ENCODE measurements at places on chromosomes 2 and 18.

DNA sequence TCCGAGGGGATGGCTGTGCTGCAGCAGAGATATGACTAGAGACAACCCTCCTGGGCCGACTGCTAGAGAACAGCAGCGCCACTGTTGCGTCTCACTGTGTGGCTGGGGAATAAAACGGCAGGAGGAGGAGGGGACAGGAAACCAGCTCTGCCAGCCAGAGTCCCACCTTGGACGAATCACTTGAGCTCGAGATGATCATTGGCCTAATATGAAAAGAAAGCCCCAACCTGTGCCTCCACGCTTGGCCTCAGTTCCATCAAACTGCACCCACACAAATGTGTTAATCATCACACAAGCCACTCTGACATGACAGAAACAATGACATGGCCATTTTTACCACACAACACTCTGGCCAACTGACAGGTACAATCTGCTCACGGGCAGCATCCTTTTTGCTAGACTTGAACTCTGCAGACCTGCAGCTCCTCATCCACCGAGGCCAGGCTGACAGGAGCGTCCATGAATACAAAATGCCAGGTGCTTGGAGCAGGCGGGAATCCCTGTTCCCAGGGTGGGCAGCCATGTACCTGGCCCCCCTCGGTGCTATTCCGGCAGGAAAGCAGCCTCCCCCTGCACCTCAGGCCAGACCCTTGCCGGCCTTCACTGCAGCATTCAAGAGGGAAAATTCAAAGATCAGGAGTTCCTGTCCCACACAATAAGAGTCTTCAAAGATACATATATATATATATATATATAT is 52.3 kb downstream of the PARD6G start:
- DNase-seq, result no peak

- no peak for DNase-seq
Observed at GRCh38 chr2:217279556-217279955, 419.7 kb upstream of the TNP1 start.

DNA sequence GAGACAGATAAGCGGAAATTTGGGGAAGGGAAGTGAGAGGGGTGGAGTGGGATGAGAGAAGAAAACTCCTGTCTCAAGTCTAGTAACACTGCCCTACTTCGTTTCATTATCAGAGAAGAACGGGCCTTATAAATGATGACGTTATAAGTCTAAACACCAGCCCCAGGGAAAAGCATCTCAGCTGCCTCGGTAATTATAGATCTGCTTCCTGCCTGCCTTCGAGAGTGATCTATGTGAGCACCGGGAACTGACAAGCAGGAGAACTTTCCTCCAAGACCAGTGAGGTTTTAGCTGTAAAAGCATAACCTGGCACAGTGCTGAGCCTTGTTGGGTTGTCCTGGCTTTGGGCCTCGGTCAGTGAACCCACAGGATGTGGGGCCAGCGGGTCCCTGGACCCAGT is 227.9 kb upstream of the SIX2 start:
- no peak for DNase-seq

DNA sequence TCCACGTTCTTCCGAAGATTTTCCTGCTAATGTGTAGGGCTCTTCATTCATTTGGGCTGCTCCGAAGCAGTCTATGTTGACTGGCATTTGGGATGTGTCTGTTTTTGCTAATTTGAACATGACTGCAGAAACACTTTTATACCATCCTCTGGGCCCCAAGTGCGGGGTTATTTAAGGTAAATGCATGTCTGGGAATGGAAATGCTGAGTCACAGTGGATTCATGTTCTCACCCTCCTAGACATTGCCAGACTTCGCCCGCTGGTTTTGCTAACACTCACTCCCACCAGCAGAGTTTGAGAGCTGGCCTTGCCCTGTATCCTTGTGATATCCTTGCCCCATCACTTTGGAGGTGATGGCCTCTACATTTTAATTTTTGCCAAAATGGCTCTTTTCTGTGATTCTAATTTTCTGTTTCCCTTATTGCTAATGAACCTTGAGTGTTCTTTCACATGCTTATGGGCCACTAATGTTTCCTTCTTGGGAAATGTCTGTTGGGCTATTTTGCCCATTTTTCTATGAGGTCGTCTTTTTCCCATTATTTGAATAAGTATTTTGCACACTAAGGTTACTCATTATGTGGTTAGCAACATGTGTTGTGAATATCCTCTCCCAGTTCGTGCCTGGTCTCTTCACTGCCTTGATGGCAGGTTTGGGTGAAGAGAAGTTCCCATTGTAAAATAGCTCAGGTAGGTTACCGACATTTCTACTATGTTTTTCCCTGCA is 204.1 kb downstream of the GLI2 start:
- no peak for DNase-seq

DNA sequence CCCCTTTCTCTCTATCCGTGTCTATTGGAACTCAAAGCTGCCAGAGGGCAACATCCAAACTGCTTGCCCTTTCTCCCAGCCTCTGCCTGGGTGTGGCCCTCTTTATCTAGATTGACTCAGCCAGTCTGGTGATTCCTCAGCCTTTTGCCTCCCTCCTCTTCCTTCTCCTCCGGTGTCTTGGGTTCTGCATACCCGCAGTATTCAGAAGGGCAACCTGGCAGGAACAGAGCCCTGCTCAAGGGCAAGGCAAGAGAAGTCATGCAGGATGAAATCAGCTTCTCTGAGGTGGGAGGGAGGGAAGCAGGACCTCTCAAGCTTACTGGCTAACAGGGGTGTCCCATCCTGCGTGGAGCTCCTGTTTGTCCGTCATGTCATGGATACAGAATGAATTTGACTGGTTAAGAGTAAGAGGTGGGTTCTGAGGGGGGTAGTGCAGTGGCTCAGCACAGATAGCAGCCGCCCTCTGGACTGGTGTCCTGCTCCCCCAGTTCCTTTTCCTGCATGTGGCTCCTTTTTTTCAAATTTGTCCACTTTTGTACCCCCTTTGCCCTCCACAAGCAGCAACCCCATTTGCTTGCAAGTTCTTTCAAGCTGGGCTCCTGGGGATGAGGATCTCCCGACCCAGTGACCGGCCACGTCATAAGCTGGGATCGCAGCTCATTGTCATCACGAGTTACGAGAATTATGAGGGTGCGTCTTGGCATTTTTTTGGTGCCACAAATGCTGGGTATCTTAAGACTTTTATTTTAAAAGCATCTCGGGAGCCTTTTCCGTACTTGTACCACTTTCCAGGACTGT is 154.1 kb downstream of the FHOD3 start:
- no peak for DNase-seq

GRCh38 chr18:46915800-46916550 is 1.3 kb downstream of the PIAS2 start:
- DNase-seq, result no peak

- no peak for DNase-seq
Observed at GRCh38 chr18:56861244-56861643, 210.1 kb downstream of the WDR7 start.

GRCh38 chr18:47689371-47689770 is 241.1 kb downstream of the SMAD2 start:
- DNase-seq, result no peak

- no peak for DNase-seq
Observed at GRCh38 chr2:234243871-234244565, 193.5 kb downstream of the SPP2 start.

DNA sequence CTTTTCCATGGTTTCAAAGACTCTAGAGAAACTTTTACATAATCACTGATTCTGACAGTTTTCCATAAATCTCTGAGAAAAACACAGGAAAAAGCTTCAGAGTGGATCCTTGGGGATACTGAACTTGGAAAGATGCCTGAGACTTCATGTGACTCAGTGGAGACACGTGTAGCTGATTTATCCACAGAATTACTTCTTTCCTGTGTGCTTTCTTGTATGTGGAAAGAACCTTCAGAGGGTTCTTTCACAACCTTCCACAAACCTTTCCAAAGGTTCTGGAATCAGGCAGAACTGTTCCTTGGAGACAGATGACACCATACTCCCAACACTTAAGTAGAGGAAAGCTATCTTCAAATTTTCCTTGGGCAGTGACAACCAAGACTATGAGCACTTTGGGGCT is 207.2 kb downstream of the RND3 start:
- DNase-seq, result no peak

DNA sequence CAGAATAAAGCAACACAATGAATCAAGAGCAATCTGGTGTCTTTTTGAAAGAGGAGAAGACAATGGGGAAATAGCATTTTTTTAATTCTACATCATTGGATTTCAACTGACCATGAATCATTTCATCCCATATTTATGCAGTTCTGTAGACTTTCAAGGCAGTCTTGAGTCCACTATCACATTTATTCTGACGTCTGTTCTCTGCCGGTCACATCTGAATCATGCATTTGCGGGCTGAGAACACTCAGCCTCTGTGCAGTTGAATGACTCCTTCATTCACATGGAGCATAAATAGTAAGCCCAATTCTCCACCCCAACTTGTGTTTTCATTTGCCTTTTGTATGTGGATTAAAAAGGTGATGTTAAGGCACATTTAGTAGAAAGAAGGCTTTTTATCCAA is 128.2 kb downstream of the AKAIN1 start:
- no peak for DNase-seq

DNA sequence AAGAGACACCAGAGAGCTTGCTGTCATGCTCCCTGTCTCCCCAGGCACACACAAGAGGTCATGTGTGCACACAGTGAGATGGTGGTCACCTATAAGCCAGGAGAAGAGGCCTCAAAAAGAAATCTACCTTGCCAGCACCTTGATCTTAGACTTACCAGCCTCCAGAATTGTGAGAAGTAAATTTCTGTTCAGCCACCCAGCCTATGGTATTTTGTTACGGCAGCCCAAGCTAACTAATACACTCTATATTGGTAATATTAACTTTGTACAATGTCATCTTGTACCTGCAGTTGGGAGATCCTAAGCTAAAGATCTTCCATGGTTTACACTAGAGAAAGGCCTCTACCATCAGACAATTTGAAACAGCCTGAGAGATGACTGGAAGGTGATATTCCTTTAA is 21.2 kb downstream of the RTN4 start:
- no peak for DNase-seq

GRCh38 chr2:170817093-170818035 is 677 bp downstream of the GAD1 start:
- DNase-seq, result no peak

GRCh38 chr2:44155666-44156446 is 12.8 kb upstream of the PPM1B start:
- no peak for DNase-seq

DNA sequence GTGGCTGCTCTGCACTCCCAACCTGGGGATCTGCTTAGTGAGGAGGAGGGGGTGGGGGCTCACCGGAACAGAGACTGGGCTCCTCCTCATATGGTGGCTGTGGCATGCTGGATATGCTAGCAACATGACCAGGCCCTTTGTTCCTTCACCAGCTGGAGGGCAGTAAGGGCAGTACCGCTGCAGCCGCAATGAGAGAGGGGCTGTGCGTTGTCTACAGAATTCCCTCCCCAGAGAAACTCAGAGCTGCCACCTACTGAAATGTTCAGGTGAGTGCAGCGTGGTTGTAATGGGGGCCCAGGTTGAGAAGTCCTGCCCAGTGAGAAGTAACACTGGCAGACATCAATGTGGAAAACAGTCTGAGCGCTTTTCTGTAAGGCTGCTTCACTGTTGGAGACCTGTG is 1211.9 kb upstream of the NXPH2 start:
- no peak for DNase-seq

- DNase-seq, result no peak
Observed at GRCh38 chr18:22293417-22293816, 124.0 kb downstream of the GATA6 start.

DNA sequence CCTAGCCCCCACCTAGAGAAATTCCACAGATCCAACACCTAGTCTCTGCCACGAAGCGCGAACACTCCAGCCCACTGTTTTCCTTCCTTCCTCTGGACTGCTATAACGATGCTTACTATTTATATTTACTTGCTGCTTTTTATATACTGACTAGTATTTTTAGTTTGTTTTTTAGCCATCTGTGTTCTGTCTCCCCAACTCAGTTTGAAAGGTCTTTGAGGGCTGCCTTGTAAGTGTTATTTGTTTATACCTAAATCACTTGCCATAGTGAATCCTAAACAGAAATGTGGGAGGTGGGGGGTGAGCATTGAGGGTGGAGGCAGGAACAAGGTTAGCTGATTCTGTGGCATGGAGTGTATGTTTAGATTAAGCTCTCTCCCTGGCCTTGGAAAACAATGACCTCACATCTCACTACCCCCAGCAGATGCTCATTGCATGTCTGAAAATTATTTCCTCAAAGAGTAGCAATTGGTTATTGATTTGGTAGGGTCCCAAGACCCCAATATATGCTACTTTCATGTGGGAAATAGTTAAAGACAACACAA is 1.1 kb upstream of the NCKAP5 start:
- DNase-seq, result no peak

DNA sequence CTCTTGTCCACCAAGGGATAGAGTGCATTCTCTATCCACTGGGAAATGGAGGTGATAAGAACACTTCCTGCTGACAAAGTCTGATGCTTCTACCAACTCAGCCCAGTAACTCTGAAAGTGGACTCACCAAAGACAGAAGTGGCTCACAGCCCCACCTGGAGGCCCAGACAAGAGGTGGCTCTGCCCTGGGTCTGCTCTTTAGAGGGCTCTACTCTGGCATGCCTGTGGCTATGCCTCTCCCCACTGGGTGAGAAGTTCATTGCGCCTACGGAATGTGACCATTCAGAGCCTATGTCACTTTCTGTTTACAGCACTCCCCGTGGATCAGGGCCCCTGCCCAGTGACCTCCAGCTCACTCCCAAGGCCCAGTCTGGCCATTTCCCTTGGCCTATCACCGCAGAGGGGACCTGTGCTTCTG is 13.5 kb upstream of the XDH start:
- no peak for DNase-seq

GRCh38 chr2:238789317-238789806 is 58.5 kb upstream of the TWIST2 start:
- no peak for DNase-seq

GRCh38 chr2:136149011-136149410 is 31.1 kb upstream of the CXCR4 start:
- no peak for DNase-seq

DNA sequence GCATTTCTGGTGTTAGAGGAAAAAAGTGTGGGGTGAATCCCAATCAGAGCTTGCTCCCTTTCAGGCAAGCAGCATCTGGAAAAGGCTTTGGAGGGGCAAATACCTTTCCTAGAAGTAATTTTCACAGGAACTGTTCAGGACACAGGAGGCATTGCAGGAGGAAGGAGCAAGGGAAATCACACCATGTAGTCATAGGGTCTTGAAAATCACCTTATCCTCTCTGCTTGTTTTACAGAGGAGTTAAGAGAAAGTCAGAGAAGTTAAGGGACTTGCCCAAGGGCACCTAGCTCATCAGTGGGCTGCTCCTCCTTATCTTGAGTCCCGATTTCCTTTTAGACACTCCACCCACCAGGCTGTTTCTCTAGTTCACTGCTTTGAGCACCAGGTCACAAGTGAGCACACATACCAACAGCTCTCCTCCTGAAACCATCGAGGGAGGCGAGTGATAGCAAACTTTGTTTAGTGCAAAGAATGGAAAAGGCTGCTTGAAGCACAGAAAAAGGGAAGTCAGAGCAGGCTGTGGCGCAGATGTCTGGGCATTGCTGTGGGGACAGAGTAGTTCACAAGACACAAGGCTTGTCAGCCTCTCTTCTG is 89.2 kb upstream of the CXCR4 start:
- no peak for DNase-seq

GRCh38 chr18:9135912-9136314 is 668 bp upstream of the ANKRD12 start:
- no peak for DNase-seq

GRCh38 chr2:129912871-129913694 is 66.4 kb upstream of the RAB6C start:
- no peak for DNase-seq

- no peak for DNase-seq
Observed at GRCh38 chr2:62675062-62675461, 30.5 kb upstream of the EHBP1 start.

- no peak for DNase-seq
Observed at GRCh38 chr2:58925676-58926081, 684.6 kb upstream of the FANCL start.

Data from stimulated activated CD8-positive, alpha-beta memory T cell treated with anti-CD3 and anti-CD28 coated beads, Interleukin-15, amount 100 ng/mL, for 4 hours (primary cell).